Natural killer cell treated with Interleukin-12 subunit alpha and Interleukin-12 subunit beta and Interleukin-15 and Interleukin-18, amount 100 ng/mL, for 72 hours (primary cell): ENCODE measurements at places on chromosomes 16 and 17. TPM values are rescaled to one million over a fixed set of nuclear protein-coding genes. Genes with fewer than 3 reads are reported as not detected.

NXPH3 gene
- total RNA-seq: not detected

- H3K4me3 ChIP-seq: peak within 1 kb of the TSS; percentile 91
- peak; percentile 83 for DNase-seq
- H3K36me3 ChIP-seq: peaks cover 11% of the 10 kb centered on the region
- peak within 1 kb of the TSS; percentile 54 for H3K27ac ChIP-seq
- no peaks in the 10 kb centered on the region for H3K27me3 ChIP-seq
These were observed at the start of gene PLK1 for GRCh38 chr16:23678430-23679273. PLK1 (plus strand) TSS chr16:23678889; CDS start chr16:23678933, 44 bp downstream.

CCL17 gene
- 5.6 TPM for total RNA-seq

GRCh38 chr16:76278980-76279379, 1.8 kb downstream of the CNTNAP4 start:
- DNase-seq: no peak
- no peaks in the 10 kb centered on the region for H3K4me1 ChIP-seq

FN3K gene
- 1.6 TPM for total RNA-seq

GRCh38 chr17:39591958-39592954, 15.5 kb downstream of the NEUROD2 start:
- H3K36me3 ChIP-seq: no peaks in the 10 kb centered on the region
- H3K4me1 ChIP-seq: peaks cover 11% of the 10 kb centered on the region
- no peak overlapping the region for H3K27ac ChIP-seq
- H3K27me3 ChIP-seq: peaks cover 46% of the 10 kb centered on the region
- no peak overlapping the region for H3K4me3 ChIP-seq

- peaks cover 4% of the 10 kb centered on the region for H3K4me1 ChIP-seq
- no peak for DNase-seq
- H3K36me3 ChIP-seq: no peaks in the 10 kb centered on the region
- H3K4me3 ChIP-seq: no peak within 1 kb of the TSS
- no peak within 1 kb of the TSS for H3K27ac ChIP-seq
- peaks cover 18% of the 10 kb centered on the region for H3K27me3 ChIP-seq
These were observed at the start of gene SLC5A10 for GRCh38 chr17:18951941-18952842. SLC5A10 (plus strand) TSS chr17:18952165; CDS start chr17:18952206, 41 bp downstream.

DNA sequence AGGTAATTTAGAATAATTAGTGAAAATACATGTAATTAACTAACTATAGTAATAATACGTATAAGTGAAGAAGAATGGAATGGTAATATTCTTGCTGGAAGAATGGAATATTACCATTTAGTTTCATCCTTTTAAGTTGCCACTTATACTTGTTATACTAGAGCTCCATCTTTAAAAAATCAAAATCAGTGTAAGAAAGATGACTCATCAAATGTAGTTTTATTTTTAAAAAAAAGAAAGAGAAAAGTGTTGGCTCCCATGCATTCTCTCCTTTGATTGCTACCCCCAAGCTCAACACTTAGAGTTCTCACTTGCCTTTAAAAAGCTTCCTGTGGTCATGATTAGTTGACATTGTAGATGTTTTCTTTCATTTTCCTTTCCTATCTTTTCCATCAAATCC, 82.4 kb upstream of the KIF2B start:
- DNase-seq: no peak
- H3K27me3 ChIP-seq: no peaks in the 10 kb centered on the region
- no peaks in the 10 kb centered on the region for H3K4me1 ChIP-seq
- peaks cover 6% of the 10 kb centered on the region for H3K36me3 ChIP-seq
- no peak overlapping the region for H3K27ac ChIP-seq

GRCh38 chr16:13351601-13352217, 450.3 kb downstream of the SHISA9 start:
- no peaks in the 10 kb centered on the region for H3K4me1 ChIP-seq
- H3K27me3 ChIP-seq: no peaks in the 10 kb centered on the region
- no peaks in the 10 kb centered on the region for H3K36me3 ChIP-seq
- no peak for DNase-seq
- no peak overlapping the region for H3K4me3 ChIP-seq

PPP1R9B gene
- total RNA-seq: 110 TPM

GRCh38 chr16:29745121-29745852, 503 bp downstream of the C16orf54 start:
- no peaks in the 10 kb centered on the region for H3K27me3 ChIP-seq
- DNase-seq: peak; percentile 72
- peak overlapping the region; percentile 99 for H3K27ac ChIP-seq
- peaks cover 41% of the 10 kb centered on the region for H3K4me1 ChIP-seq
- H3K4me3 ChIP-seq: peak overlapping the region; percentile 99

GRCh38 chr17:49061524-49061943, 64.3 kb downstream of the IGF2BP1 start:
- no peak overlapping the region for H3K27ac ChIP-seq
- H3K36me3 ChIP-seq: no peaks in the 10 kb centered on the region
- H3K27me3 ChIP-seq: peaks cover 15% of the 10 kb centered on the region
- no peaks in the 10 kb centered on the region for H3K4me1 ChIP-seq

TMEM98 gene
- 0.76 TPM for total RNA-seq

MYH3 gene
- total RNA-seq: 4.2 TPM

KRTAP4-6 gene
- total RNA-seq: not detected

KRT39 gene
- not detected for total RNA-seq

GRCh38 chr17:36629252-36629847, 28.0 kb downstream of the MRM1 start:
- H3K36me3 ChIP-seq: no peaks in the 10 kb centered on the region
- H3K27ac ChIP-seq: no peak overlapping the region
- H3K27me3 ChIP-seq: peaks cover 18% of the 10 kb centered on the region
- peak; percentile 78 for DNase-seq
- no peaks in the 10 kb centered on the region for H3K4me1 ChIP-seq

CHAD gene
- total RNA-seq: not detected

DNA sequence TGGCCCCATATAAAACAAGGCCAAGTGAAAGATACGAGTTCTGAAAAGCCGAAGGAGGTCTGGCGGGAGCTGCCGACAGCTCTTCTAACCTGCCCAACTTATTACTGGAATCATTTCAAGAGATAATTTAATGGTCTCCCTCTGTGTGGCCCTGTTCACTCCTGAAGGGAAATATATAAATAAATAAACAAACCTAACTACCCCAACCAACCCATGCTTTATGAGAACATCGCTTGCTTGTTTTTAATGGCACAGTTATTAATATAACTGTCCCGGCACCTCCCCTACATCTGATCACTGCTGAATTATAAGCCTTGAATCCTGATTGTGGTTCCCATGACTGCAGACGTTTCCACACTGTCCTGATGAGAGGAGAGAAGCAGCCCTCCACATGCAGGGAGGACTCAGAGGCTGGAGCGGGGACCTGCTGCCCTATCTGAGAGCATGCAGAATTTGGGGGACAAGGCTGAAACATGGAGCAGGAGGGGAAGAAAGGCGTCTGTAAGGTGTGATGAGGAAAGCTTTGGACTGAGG, 22.2 kb downstream of the CDK5RAP3 start:
- H3K4me1 ChIP-seq: peaks cover 13% of the 10 kb centered on the region
- no peak overlapping the region for H3K27ac ChIP-seq
- H3K36me3 ChIP-seq: no peaks in the 10 kb centered on the region

DNA sequence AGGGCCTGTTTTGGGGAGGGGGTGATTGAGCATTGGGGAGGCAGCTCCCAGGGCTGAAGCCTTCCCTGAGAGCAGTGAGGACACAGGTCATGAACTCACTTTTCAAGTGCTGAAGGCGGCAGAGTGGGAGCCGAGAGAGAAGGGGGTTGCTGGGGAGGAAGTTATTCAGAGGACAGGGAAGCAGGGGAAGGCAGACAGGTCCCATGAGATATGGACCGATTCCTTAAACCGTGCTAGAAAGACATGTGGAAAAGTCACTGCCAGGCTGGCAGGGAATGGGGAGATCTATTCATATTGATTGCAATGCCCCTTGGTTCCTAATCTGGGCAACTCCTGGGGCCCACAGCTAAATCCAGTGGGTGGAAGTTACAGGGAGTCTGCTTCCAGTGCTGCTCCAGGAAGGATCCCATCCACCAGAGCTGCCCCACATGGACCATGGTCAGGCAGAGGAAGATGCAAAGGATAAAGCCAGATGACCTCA, 1.1 kb downstream of the CCL4 start:
- peaks cover 71% of the 10 kb centered on the region for H3K4me1 ChIP-seq
- H3K27me3 ChIP-seq: no peaks in the 10 kb centered on the region
- peak overlapping the region; percentile 94 for H3K27ac ChIP-seq
- no peak for DNase-seq
- H3K4me3 ChIP-seq: peak overlapping the region; percentile 92

GRCh38 chr16:51416926-51417325, 265.9 kb upstream of the SALL1 start:
- no peak for DNase-seq
- no peak overlapping the region for H3K27ac ChIP-seq
- no peaks in the 10 kb centered on the region for H3K4me1 ChIP-seq
- no peaks in the 10 kb centered on the region for H3K27me3 ChIP-seq
- H3K36me3 ChIP-seq: no peaks in the 10 kb centered on the region

- H3K27ac ChIP-seq: peak overlapping the region; percentile 18
- H3K36me3 ChIP-seq: no peaks in the 10 kb centered on the region
- DNase-seq: no peak
- peaks cover 29% of the 10 kb centered on the region for H3K4me1 ChIP-seq
- H3K27me3 ChIP-seq: no peaks in the 10 kb centered on the region
These were observed 2.6 kb downstream of the KIFC3 start for GRCh38 chr16:57799600-57800199.

EPX gene
- not detected for total RNA-seq

DNA sequence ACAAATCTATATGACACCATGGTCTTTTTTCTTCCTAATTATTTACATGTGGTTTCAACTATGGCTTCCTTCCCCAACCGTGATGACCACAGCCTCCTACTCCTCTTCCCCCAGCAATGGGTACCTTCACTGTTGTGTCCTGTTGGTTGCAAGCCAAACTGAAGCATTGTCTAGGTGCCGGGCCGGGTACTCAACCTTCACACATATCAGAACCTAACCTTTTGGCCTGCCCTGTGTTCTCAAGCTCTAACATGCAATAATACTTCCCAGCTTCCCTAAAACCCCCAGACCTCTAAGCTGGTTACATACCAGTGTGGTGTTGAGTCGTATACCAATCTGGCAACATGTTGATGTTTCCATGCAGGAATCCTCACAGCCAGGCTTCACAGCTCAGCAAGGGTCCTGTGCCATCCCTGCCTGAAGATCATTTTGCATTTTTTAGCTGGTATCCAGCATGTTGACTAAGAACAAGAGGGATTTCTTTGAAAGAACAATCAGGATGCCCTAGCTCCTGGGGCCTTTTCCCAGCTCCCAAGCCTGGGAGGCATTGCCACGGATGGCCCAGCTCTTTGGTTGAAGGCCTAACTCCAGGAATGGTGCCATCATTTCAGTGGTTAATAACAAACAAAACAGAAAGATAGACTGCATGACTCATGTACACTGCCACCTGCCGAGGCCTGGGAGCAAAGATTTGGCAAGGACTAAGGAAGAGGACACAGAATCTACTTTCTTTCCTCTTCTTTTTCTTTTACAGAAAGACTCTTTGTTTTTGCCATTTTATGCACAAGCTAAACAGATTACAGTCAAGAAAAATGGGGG, 373.7 kb upstream of the SALL1 start:
- H3K4me3 ChIP-seq: no peak overlapping the region
- no peak overlapping the region for H3K27ac ChIP-seq
- no peak for DNase-seq

SLC7A6OS gene
- 25.8 TPM for total RNA-seq

DNA sequence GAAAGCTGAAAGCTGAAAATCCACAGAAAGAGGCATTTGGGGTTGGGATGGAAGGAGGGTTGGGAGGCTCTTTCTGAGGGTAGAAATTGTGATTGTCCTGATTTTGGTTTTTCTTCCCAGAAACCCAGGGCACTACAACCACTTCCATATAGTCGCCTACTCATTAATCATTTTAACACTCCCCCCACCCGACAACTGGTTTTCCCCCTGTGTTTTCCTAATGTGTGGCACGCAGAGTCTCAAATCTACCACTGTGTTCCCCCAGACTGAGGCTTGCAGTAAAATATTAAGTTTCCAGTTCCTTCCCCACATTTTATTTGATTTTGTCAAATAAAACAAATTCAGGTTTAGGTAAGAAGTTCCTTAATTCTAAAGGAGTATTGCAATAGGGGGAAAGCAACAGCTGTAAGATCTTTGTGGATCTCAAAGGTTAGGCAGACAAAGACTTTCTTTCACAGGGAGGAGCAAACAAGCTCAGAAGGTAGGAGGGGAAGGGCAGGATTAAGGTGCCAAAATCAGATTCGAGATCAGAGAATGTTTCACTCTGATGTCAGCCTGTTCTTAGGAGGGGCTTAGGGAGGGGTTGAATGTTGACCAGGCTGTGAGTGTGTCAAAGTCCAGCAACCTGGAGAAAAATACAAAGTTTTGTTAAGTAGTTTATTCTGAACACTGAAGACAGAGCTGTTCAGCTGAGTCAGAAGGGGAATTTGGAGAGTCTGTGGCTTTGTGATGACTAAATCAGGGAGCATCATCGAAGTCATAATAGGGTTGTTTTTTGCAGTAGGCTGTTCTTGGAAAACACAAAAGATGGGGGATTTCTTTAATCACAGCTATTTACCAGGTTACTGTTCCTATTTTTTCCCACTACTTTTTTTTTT, 3.6 kb downstream of the ZNF267 start:
- H3K4me3 ChIP-seq: peak overlapping the region; percentile 94
- H3K27ac ChIP-seq: peak overlapping the region; percentile 99
- peak; percentile 84 for DNase-seq
- no peaks in the 10 kb centered on the region for H3K27me3 ChIP-seq

GRCh38 chr17:42183741-42184711, 1.2 kb downstream of the HCRT start:
- no peaks in the 10 kb centered on the region for H3K27me3 ChIP-seq
- H3K4me1 ChIP-seq: peaks cover 35% of the 10 kb centered on the region
- H3K4me3 ChIP-seq: peak overlapping the region; percentile 88
- H3K36me3 ChIP-seq: no peaks in the 10 kb centered on the region
- DNase-seq: peak; percentile 85

DNA sequence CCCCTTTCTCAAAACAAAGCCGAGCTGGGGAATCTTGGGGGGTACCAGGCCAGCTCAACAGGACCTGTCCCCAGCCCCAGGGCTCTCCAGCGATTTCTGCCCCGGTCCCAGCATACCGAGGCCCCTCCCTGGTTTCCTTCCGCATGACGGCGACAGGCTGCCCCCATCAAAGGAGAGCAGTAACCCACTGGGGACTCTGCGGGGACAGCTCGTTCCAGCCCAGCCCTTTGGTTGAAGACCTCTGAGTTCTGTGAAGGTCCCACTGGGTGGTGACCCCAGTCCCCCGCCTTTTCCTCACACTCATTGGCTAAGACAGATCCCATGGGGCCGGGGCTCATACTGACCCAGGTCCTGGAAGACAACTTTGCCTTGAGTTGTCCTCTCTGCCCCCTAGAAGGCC, 4.1 kb downstream of the SMTNL2 start:
- H3K4me1 ChIP-seq: no peaks in the 10 kb centered on the region
- no peaks in the 10 kb centered on the region for H3K36me3 ChIP-seq
- no peak overlapping the region for H3K4me3 ChIP-seq
- H3K27ac ChIP-seq: no peak overlapping the region
- H3K27me3 ChIP-seq: peaks cover 26% of the 10 kb centered on the region

CHD9NB gene
- total RNA-seq: 0.17 TPM

- H3K4me1 ChIP-seq: no peaks in the 10 kb centered on the region
- H3K4me3 ChIP-seq: no peak overlapping the region
- no peak for DNase-seq
- no peaks in the 10 kb centered on the region for H3K36me3 ChIP-seq
- H3K27me3 ChIP-seq: no peaks in the 10 kb centered on the region
These were observed 47.7 kb downstream of the ZFHX3 start for GRCh38 chr16:73000020-73000906.
